NCI-H1105 treated with DMSO at 0.1 percent for 48 hours (cell line): ENCODE measurements at places on chromosomes 4 and X.

DNA sequence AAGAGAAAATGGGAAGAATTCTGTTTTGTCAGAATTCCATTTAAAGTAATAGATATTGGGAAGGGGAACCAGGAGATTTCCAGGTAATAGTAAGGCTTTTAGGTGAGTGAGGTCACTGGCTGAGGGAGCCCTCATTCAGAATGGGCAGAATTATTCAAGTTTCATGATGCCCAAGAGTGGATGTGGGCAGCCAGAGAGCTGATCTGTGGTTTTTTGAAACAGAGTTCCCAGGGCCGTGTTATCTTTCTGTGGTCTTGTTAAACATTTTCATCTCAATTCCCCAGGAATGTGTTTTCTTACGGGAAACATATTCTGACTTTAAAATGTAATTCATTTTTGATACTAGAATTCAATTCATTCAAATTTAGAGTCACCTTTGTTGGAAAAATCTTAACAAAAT, 182.0 kb upstream of the AADAT start:
- DNase-seq, result no peak

DNA sequence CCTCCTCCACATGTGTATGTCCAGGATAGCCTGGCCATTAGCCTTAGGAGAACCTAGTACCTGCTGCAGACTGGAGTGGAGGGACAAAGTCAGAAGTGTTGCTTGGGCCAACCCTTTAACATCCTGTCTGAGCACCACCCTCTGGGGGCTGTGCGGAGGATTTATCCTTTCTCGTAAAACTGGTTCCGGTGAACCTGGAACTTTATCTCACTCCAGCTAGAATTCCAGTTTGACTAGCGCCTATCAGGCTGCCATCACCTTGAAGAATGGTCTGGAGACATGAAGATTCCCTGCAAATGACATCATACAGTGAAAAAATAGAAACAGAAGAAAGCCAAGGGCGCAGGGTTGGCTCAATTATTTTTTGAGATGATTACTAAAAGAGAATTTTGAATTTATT, 4.0 kb downstream of the TCEAL8 start:
- DNase-seq, result no peak

- DNase-seq, result no peak
Measured at GRCh38 chr4:82957045-82957444, 53.6 kb downstream of the LIN54 start.

- DNase-seq, result no peak
Measured at GRCh38 chrX:11336201-11336600, 43.0 kb downstream of the AMELX start.

DNA sequence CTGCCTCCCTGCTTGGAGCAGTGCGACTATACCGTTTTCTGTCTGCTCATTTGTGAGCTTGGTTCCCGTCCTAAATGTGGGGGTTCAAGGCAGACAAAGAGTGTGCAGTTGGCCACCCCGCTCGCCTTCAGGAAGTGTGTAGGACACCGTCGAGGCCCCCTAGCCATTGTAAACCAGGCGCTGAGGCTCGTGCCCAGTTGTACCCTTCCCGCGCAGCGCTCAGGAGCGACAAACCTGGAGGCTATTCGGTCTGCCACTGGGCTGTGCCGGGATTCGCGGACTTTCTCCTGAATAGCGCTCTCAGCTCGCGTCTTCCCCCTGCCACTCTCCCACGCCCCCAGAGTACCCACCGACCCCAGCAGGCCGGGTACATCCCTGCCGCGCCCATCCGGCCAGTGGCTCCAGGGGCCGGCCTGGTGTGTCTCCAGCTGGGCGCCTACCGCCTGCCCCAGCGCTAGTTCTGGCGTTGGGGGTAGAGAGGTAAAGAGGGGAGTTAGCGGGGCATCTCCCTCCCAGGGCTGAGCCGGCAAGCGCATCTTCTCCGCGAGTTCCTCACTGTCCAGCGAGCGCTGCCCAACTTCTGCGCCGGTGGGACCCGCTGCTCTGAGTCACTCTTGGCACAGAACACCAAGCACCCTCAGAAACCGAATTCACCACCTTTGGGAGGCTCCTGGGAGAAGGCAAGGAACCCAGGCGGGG, 880 bp upstream of the LONRF3 start:
- DNase-seq, result no peak

DNA sequence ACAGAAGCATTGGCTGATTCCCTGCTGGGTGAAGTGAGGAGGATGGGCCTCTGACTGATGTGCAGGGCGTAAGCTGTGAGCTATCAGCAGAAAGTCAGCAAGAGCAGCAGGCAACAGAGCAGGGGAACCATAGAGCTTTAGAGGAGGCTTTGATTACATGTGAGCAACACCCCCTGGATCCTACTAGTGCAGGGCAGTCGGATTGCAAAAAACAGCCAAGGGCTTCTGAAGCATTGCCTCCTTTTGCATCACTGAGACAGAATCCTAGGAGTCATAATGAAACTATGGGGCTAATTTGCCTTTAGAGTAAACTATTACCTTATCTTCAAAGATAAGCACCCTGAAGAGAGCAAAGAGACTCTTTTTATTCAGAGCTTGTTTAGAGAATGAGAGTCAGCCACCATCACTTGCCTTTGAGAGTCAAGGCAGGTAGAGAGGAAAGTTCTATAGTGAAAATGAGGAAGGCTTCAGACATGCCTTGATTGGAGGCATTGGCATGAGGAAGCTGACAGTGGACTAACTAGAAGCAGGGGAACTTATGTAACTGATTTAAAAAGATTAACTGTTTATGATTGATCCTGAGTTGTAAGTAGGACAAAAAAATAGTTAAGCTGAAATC, 420.3 kb downstream of the PDHA2 start:
- DNase-seq, result no peak

DNA sequence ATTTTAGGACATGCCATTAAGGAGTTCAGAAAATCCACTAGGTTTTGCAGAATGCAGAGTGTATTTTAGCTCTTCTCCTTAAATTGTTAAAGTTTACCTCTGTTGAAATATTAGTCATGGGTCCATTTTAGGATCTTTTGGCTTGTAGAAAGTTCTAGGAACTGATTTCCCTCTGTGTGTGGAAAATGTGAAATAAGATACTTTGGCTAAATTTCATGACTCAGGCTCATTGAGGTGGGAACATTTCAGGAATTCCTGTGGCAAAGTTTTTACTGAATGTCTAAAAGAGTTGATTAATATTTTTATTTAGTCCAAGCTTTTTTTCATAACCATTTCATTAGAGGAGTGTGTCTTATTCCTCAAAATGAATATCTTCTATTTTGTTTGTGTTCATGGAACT, 7.0 kb downstream of the FHIP1A start:
- no peak for DNase-seq

DNA sequence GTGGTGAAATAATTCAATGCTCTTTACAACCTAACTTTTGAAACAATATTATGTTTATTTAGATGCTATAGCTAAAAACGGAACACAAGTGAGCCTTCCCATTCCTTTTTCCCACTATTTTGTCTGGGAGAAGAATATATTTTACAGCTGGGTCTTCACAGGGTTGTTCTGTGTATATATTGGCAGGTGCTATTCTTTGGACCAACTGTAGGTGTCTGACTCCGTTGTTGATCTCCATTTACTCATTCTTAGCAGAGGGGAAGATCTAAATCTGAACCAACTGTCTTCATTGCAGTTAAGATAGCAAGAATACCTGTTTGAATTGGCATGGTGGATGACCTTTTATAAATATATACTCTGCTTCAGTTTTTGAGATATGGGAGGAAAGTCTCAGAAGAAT, 257.4 kb downstream of the CFAP299 start:
- DNase-seq, result no peak

DNA sequence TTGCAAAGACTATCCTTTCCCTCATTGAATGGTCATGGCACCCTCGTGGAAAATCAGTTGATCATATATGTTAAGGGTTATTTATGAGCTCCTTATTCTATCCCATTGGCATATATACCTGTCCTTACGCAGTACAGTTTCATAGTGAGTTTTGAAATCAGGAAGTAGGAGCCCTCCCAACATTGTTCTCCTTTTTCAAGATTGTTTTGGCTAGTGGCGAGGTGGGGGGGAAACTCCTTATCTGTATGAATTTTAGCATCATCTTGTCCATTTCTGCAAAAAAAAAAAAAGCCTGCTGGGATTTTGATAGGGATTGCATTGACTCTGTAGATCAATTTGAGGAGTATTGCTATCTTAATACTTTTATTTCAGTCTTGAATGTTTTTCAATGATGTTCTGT, 2.5 kb upstream of the USP9X start:
- no peak for DNase-seq
